ENCODE measurements at places on chromosomes 12 and 14. TPM values are rescaled to one million over a fixed set of nuclear protein-coding genes. Genes with fewer than 3 reads are reported as not detected.

AHNAK2 gene
- total RNA-seq = 7.6 TPM

MARCHF9 gene
- total RNA-seq = 1.4 TPM

SLCO1B3 gene
- not detected for total RNA-seq

HOXC4 gene
- 0.88 TPM for total RNA-seq

SINHCAF gene
- total RNA-seq = 79.9 TPM

VCPKMT gene
- total RNA-seq = 3.4 TPM

DACT1 gene
- 4.7 TPM for total RNA-seq

PTHLH gene
- 2.3 TPM for total RNA-seq

B3GNT4 gene
- total RNA-seq = 1.4 TPM

SELPLG gene
- total RNA-seq = 2.2 TPM

A2ML1 gene
- total RNA-seq = not detected

RNASE1 gene
- 1.7 TPM for total RNA-seq

GDF11 gene
- total RNA-seq = 9.7 TPM

PTCSC3 gene
- not detected for total RNA-seq

RNASE3 gene
- not detected for total RNA-seq

PLXNC1 gene
- total RNA-seq = 1.7 TPM

L2HGDH gene
- total RNA-seq = 5.8 TPM

ADGRD1 gene
- total RNA-seq = 0.78 TPM

ALDH1L2 gene
- total RNA-seq = 35.3 TPM

RASSF9 gene
- total RNA-seq = 0.08 TPM

ESR2 gene
- 0.40 TPM for total RNA-seq

KCNH5 gene
- total RNA-seq = 0.24 TPM

LTBP2 gene
- total RNA-seq = 110 TPM

KCNMB4 gene
- 1.4 TPM for total RNA-seq

All from epithelial cell of alveolus of lung (primary cell).